ENCODE measurements at places on chromosomes 7 and 10.

- H3K27ac ChIP-seq = no peak overlapping the region
- H3K36me3 ChIP-seq = no peaks in the 10 kb centered on the region
- H3K4me1 ChIP-seq = no peaks in the 10 kb centered on the region
- H3K4me3 ChIP-seq = no peak overlapping the region
Measured at GRCh38 chr7:18491871-18492270, 3.7 kb upstream of the HDAC9 start.

GRCh38 chr7:111756687-111757178, 194.4 kb upstream of the IMMP2L start:
- no peak overlapping the region for H3K4me3 ChIP-seq
- H3K27ac ChIP-seq = no peak overlapping the region
- DNase-seq = no peak
- peaks cover 2% of the 10 kb centered on the region for H3K27me3 ChIP-seq
- H3K36me3 ChIP-seq = no peaks in the 10 kb centered on the region

- no peaks in the 10 kb centered on the region for H3K36me3 ChIP-seq
- H3K4me1 ChIP-seq = no peaks in the 10 kb centered on the region
- peaks cover 8% of the 10 kb centered on the region for H3K27me3 ChIP-seq
Measured at GRCh38 chr10:86234107-86234506, 132.5 kb downstream of the GRID1 start.

DNA sequence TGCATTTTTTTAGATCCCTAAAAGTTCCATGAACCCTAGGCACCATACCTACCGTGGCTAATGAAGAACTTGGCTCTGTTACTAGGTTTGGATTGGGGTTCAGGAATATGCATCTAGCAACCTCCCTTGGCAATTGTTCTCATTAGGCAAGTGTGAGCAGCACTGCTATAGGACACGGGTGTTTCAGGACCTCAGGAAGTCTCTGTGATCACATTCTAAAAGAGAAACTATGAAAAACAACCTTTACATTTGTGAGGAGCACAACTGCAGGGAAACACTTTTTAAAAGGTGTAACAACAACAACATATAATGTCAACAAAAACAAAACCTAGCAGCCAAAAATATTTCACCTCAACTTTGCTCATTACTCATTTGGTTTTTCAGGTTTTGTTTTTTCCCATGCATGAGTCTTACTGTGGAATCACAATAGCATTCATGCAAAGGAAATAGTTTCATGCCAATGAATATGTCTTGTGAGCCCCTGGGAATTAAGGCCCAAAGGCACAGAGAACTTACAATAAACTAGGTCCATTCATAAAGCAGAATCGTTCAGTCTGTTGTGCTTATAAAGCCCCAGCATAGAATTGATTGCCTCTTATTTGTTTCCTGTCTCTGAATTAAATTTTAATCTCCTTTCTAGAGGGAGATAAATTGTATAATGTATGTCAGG, 255.7 kb upstream of the DGKB start:
- no peaks in the 10 kb centered on the region for H3K4me1 ChIP-seq
- no peak overlapping the region for H3K27ac ChIP-seq
- no peak overlapping the region for H3K4me3 ChIP-seq
- DNase-seq = no peak
- H3K36me3 ChIP-seq = no peaks in the 10 kb centered on the region

DNA sequence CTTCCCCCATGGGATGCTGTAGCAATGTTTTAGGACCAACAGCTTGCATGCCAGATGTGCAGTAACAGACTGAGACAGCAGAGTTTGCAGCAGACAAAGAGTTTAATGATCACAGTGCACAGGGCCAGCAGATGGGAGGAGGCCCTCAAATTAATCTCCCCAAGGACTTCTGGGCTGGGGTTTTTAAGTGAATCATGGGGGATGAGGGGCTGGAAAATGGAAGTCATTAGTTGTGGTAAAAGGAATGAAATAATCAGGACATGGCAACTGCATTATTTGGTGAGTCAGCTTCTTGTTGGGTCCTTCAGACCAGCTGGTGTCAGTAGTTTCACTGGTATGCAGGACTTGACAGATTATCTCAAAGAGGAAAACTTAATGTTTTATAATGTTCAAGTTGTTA, 12.6 kb upstream of the NRBF2 start:
- no peaks in the 10 kb centered on the region for H3K36me3 ChIP-seq
- no peaks in the 10 kb centered on the region for H3K27me3 ChIP-seq
- H3K27ac ChIP-seq = no peak overlapping the region
- H3K4me3 ChIP-seq = no peak overlapping the region
- DNase-seq = no peak

- H3K36me3 ChIP-seq = no peaks in the 10 kb centered on the region
- no peaks in the 10 kb centered on the region for H3K4me1 ChIP-seq
- H3K27ac ChIP-seq = no peak overlapping the region
- DNase-seq = no peak
Measured at GRCh38 chr7:83204715-83205114, 42.0 kb upstream of the PCLO start.
